Stomach (tissue), 19 donors: ENCODE measurements at places on chromosomes 5 and 9. TPM values are rescaled to one million over a fixed set of nuclear protein-coding genes. Genes with fewer than 3 reads are reported as not detected.

The ENDOG gene
- total RNA-seq: 9.3 TPM

The UBE2QL1 gene
- 0.89 TPM for total RNA-seq

The SCGB3A2 gene
- total RNA-seq: not detected

The SUSD3 gene
- 4.5 TPM for total RNA-seq
